CD8-positive, alpha-beta T cell (primary cell): ENCODE measurements at places on chromosomes 6 and 20. TPM values are rescaled to one million over a fixed set of nuclear protein-coding genes. Genes with fewer than 3 reads are reported as not detected.

DNA sequence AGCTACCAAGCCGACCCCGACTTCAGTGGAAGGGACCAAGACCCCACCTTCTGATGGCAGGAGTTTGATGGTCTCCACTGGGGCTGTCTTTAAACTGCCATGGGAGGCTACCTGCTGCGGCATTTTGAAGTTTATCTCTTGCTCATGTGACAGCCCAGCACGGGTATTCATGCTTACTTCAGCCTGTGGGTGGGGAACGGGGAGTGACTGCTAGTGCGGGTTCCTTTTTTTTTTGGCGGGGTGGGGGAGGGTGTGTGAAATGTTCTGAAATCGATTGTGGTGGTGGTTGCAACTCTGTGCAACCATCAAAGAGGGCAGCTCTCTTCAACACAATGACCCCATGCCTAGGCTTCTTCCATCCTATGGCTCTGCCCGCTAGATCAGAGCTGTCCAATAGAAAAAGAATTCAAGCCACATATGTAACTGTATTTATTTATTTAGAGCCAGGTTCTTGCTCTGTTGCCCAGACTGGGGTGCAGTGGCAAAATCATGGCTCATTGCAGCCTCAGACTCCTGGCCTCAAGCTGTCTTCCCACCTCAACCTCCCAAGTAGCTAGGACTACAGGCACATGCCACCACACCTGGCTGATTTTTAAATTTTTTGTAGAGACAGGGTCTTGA is 53.7 kb downstream of the PPP1R16B start:
- peak; percentile 48 for DNase-seq

GRCh38 chr6:170128811-170129681 is 161.8 kb downstream of the DLL1 start:
- no peak for DNase-seq

DNA sequence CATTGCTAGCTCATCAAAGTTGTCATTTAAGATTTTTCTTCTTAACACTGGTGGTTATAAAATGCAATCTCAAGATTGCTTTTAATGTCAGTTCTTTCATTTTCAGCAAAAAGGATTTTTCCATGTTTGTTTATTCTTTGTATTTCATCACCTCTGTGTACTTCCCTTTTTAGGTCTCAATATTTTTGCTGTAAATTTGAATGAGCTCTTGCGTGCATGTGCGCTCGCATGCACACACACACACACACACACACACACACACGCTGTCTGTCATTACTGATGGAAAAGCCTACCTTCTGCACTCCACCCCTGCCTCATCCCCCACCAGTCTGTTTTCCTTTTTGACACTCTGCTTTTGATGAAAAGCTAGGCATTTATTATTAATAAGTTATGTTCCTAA is 85.3 kb upstream of the FYN start:
- no peak for DNase-seq

DNA sequence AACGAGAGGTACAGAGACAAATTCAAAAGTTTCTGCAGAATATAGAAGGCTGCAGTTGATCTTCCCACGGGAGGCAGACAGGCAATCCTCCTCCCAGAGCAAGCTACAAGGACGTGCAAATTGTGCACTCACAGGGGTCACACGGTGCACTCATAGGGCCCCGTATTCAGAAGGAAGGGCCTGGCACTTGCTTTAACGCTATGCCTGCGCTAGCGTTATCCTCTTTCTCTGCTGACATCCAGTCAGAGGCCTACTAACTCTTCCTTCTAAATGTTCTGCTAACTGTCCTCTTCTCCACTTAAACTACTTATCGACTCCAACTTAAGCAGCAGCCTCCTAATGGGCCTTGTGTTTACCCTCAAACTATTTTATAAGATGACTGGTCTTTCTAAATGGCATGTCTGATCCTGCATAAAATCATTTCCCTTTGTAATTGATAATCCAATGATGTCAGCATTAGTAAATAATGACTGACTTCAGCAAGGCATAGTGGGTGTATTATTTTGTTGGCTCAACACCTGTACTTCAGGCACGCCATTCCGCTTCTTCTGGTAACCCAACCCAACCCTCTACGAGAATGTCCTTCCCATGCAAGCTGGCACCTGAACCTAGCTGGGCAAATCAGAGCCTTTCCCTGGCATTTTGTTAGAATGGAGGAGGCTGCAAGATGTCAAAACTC is 2.2 kb downstream of the IFNGR1 start:
- no peak for DNase-seq

GRCh38 chr20:51156041-51156982 is 133.4 kb upstream of the KCNG1 start:
- DNase-seq, result no peak

GRCh38 chr20:56347628-56348304 is 11.0 kb upstream of the FAM210B start:
- DNase-seq, result no peak

DNA sequence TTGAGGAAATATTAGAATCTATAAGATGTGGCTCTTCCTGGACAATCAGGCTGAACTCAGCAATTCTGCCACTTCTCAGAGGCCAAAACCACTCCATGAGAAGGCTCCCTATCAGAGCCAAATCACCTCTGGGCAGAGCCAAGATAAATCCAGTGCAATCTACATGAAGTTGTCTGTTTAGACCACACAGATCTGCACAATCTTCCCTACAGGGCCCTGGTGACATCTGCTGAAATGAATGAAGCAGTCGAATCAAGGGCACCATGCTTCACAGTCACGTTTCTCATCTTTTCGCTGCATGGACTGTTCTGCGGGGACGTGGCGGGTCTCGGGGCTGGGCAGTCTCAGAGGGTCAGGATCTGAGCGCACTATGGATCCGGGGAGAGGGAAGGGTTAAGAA is 60.1 kb upstream of the CD93 start:
- no peak for DNase-seq

- DNase-seq, result no peak
Measured at GRCh38 chr6:24419526-24419925, 16.8 kb downstream of the MRS2 start.

DNA sequence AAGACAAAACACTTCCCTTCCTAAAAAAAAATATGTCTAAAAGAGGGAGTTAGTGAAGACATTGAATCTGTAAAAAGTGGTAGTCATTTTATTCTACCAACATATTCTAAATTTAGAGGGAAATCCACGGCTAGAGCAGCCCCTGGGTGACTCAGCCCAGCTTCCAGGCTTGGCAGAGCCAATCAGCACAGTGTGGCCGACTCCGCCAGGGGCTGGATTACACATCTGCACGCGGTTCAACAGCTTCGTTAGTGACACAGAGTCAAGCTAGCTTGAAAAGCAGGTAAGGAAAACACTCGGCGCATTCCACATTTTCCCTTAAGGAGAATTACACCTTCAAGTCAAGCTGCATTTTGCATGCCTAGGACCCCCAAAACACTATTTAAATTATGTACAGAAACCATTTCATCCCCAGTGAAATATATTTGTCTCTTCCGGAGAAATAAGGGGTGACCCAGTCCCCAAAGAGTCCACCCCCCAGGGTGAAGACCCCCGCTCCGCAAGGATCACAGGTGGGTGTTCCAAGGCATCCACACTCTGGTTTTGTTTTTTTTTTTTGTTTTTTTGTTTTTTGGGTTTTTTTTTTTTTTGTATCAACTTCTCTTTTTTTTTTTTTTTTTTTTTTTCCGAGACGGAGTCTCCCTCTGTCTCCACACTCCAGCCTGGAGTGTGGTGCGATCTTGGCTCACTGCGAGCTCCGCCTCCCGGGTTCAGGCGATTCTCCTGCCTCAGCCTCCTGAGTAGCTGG is 58.4 kb upstream of the ARID1B start:
- DNase-seq, result no peak

DNA sequence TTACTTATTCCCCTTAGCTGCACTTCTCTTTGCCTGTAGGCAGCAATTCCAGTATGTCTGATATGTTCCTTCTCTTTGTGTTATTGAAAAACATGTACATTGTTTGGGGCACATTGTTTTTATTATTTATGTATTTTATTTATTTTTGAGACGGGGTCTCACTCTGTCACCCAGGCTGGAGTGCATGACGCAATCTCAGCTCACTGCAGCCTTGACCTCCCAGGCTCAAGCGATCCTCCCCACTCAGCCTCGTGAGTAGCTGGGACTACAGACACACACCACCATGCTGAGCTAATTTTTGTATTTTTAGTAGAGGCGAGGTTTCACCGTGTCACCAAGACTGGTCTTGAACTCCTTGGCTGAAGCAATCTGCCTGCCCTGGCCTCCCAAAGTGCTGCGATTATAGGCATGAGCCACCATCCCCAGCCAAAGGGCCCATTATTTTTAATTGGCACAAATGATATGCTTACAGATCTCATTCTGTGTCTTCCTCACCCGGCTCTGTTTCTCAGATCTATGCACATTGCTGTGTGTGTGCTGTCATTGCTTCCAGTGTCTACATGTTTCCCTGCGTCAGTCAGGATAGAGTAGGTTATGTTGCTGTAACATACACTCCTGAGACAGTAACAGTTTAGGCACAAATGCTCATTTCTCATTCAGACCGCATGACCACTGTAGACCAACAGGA is 54.1 kb upstream of the NELFCD start:
- DNase-seq, result no peak

DNA sequence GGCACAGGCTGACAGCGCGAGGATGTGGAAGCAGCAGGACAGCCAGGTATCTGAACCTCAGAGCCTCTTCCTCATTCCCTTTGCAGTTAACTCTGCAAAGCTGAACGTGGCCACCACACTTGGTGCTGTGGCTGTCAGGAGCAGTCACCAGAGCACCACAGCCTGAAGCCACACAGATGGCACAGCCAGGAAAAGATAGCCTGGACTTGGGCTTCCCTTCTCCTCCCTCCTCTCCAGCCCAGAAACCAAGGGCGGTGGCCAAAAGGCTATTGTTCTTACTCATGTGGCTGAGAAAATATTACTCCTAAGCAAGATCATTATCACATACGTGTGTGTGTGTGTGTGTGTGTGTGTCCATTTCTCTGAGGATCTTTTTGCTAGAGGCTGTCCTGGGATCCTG is 39.8 kb downstream of the CD164 start:
- DNase-seq, result no peak

GRCh38 chr6:88725111-88725975 is 238.1 kb downstream of the RNGTT start:
- no peak for DNase-seq

DNA sequence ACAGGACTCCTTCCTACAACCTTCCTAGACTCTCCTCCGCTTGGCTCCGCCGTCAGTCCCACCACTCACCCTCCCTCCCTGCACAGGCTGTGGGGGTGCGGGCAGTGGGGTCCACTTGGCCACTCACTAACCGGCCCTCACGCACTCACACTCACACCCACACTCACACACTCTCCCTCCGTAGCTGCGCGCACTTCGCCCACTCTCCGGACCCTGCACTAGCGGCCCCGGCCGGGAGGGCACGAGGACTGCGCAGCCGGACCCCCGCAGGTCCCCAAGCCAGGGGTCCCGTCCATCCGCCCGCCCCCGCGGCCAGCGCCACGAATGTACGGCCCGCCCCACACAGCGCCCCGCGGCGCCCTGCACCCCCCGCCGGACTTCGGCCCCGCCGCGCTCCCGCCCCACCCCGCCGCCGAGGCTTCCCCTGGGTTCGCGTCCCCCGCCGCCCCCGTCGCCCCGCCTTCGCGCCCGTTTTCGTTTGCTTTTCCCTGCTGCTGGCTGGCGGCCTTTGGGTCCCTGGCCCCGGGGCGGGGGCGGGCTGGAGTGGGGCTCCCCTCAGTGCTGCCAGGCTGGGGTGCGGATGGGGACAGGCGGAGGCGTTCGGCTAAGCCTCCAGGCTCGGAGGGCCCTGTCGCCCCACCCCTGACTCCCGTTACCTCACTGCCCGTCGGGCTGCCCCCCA is 23.0 kb upstream of the SLC22A7 start:
- DNase-seq, result peak; percentile 27

GRCh38 chr6:159521962-159522361 is 171.1 kb downstream of the SOD2 start:
- DNase-seq, result no peak

GRCh38 chr20:17646209-17646960 is 35.7 kb downstream of the RRBP1 start:
- DNase-seq, result no peak

Gene DNAH8
- total RNA-seq, result not detected

Gene SLC22A1
- 0.67 TPM for total RNA-seq

Gene ZNF334
- 0.14 TPM for total RNA-seq

Gene CDH26
- total RNA-seq, result 1.1 TPM
